Stimulated activated CD4-positive, alpha-beta T cell treated with anti-CD3 and anti-CD28 coated beads, TNF-alpha, amount 100 ng/mL, for 24 hours (primary cell): ENCODE measurements at places on chromosomes 2 and 18.

DNA sequence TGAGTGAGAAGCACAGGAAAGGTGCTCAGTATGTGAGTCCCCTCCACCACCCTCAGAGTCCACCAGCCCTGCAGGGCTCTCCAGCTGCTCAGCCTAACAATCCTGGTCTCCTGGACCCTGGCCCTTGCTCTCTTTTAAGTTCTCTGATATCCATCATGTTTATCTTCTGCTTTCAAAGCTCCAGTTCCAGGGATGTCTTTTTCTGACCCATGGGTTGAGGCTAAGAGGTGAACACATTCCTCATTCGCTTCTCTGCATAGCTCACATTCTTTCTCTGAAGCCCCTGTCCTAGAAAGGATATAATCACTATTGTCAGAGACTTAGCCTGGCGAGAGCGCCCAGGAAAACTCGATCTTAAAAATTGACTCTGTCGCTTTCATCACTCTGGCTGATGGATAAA, 86.4 kb downstream of the ARL4C start:
- DNase-seq = no peak

- peak; percentile 26 for DNase-seq
Observed at GRCh38 chr2:130920415-130921163, 83.9 kb downstream of the ARHGEF4 start.

DNA sequence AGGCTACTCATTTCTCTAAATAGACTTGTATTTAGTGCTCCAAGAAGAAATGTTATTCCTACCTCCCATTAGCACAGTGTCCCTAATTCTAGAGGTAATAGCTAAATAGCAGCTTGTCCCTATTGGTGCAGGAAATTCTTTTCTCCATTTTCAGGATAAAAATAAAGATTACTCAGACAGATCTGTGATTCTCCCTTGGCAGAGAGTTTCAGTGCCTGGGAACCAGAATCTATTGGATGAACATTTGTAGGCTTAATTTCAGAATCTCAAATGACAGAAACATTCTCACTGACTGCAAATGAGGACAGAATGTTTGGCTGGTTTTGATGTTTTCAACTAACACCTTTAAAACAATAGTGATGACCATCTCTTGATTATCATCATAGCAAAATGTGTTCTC, 33.3 kb upstream of the LGALSL start:
- no peak for DNase-seq

DNA sequence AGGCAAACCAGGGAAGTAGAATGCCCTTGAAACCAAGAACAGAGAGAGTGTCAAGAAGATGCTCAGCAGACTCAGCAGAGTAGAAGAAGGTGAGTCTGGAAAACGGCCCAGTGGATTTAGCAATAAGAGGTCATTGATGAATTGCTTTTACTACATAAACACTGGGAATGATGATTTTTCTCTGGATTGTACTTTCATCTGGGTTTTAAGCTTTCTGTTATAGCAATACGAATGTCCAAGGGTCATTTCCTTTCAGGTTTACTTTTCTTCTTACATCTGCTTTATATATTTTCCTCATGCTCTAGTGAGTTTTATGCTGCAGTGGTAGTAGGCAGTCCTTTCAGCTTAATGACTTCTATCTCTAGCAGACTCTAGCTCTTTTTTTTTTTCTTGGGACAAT, 16.9 kb downstream of the EML6 start:
- no peak for DNase-seq

- no peak for DNase-seq
Observed at GRCh38 chr2:149572102-149572953, 15.2 kb downstream of the MMADHC start.

- DNase-seq = no peak
Observed at GRCh38 chr18:72197591-72197990, 346.6 kb downstream of the CBLN2 start.

- DNase-seq = no peak
Observed at GRCh38 chr2:71897137-71897480, 250.6 kb downstream of the CYP26B1 start.

GRCh38 chr2:118464546-118465265, 376.4 kb downstream of the INSIG2 start:
- no peak for DNase-seq

DNA sequence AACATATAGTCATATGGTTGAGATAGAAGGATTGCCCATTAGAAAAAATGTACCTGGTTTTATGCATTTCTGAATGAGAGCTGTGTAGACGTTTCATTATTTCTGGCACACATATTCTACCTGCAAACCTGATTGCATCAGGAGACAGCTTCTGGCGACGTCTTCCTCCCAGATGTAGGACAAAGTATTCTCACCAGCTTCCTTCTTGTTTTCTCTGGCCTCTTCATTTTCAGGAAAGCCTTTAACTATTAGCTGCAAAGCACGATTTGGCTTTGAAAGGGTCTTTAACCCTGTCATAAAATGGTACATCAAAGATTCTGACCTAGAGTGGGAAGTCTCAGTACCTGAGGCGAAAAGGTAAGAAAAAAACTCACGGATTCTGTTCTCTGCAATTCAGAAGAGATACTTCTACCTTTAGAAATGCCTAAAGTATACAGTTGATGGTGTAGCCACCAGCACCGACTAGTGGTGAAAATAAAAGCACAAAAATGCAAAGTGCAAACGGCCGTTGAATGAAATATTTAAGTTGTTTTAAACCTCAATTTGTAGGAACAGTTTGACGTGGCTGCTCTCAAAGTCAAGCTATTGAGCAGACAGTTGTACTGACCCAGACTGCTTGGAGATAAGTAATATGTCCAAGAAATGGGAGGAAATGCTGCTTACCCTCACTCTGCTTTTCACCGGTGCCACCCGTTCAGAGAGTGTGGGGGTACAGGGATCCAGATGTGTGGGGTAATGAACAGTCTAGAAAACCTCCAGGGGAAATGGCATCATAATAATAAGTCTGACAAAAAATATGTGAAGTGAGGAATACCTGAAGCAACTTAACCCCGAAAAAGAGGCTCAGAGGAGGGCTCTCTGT, 20.2 kb downstream of the IL18RAP start:
- DNase-seq = peak; percentile 44

GRCh38 chr2:56316011-56316410, 132.2 kb downstream of the CCDC85A start:
- no peak for DNase-seq

GRCh38 chr2:174634130-174635014, 36.8 kb upstream of the WIPF1 start:
- DNase-seq = no peak

DNA sequence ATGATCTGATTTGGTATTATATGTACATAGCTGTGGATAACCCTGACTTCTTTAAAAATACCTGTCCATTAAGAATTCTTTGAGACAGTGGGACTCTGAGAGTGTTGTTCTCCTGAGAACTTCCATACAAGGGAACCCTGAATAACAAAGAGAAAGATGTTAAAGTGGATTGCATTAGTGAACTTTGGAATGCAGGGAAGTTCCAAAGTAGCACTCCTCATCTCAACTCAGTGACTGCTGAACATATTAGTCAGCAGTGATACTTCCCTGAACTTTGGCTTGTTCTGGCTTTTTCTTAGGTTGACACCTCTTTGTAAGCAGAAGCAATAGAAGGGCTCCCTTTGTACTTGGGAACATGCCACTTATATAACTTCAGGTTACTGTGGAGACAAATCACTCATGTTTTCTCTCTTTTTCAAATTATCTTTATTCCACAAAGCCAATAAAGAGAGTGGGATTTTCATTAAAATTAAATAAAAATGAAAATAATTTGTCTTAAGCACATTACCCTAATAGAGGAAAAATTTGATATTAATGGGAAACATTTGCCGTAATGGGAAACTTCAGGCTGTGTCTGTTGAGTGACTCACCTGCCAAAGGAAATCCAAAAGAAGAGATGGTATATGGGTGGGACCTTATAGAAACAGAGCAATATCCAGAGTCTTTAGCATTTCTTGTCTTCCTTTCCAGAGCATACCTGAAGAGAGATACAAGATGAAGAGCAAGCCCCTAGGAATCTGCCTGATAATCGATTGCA, 33.3 kb downstream of the CFLAR start:
- DNase-seq = no peak

- DNase-seq = no peak
Observed at GRCh38 chr2:171804456-171804855, 89.6 kb downstream of the SLC25A12 start.

GRCh38 chr18:574149-574860, 5.9 kb upstream of the CETN1 start:
- DNase-seq = no peak

DNA sequence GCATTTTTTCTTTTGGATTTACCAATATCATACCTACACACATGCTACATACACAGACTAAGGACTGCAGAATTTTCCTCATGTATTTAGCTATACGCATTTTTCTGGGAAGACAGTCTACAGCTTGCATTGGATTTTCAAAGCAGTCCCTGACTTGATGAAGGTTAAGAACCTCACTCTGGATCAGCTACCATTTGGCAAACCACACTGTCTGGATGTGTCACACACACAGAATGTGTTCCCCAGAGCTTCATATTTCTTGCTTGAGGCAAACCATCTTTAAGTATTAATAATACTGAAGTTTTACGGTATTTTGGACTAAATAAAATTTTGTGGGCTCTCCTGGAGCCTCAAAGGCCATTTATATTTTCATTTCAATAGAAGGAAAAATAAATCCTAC, 102.3 kb downstream of the TCF4 start:
- no peak for DNase-seq

DNA sequence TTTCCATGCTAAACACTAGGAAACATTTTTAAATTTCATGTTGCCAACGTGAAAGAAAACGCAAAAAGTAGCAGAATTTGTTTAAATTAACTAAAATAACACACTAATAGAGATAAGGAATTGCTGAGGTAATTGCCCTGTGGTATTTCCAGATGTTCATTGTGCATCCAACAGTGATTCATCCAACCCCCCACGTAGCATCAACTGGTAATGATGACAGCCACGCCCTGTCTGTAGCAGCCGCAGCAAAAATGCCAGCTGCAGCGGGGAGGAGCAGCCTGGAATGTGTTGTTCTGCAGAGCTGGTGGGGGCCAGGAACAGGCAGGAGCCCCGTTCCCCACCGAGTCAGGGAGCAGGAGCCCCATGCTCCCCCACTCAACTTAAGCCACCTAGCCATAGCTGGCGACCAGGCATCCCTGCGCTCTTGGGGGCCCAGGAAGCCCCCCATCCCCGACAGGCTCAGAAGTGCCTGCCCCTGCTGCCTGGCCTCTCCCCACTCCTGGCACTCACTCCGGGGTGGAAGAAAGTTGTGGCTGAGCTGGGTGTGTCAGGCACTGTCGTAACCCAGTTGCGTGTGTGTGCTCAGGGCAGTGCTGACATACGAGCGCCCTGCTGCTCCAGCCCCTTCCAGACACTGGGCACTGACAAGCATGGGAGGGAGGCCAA, 695.1 kb upstream of the ACVR2A start:
- DNase-seq = no peak

DNA sequence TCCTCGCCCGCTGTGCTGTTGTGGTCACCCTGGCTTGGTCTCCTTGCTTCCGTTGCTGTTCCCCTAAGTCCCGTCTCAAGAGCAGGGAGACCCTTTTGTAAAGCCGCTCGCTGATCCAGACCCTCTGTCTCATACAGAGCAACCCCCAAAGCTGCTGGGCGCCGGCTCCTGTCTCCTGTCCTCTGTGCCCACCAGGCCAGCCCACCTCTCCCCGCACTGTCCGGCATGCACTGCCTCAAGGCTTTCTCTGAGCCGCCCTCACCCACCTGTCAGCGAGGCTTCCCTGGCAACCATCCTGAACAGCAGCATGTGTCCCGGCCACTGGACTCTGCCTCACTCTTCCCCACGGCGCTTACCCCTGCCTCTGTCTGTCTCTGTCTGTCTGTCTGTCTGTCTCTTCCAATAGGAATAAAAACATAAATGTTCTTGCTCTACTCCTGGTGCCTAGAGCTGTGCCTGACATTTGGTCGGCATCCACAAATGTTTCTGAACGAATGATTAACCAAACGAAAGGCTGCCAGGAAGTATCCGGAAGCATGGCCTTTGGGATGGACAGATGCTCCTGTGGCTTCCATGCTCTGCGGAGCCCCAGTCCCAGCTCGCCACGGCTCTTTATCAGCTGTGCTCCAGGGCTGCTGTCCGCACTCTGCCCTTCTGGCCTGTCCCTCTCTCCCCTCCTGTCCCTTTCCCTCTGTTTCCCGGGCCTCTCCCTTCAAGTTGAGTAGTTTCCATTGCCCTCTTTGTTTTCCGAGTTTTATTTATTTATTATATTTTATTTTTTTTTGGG, 7.8 kb downstream of the COLEC11 start:
- no peak for DNase-seq

DNA sequence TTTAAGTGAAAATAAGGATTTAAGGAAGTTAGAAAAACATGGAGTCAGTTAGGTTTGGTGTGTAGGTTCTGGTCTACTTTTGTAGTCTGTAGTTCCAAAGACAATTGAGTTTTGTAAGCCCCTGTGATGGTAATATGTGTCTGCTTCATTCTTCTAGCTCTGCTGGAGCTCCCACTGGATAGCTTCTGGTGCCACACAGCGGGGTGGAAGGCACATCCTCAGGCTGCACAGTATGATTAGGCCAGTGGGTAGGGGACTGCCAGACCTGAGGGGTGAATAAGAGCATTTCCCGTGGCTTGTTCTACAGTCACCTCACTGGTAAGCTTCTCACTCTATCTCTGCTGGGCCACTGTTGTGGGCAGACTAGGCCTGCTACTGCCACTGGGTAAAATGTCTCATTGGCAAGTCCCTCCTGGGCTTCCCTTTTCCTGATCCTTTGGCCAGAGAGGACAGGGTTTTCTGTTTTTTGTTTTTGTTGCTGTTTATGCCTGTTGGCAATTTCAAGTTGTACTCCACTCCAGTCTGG, 44.5 kb downstream of the TMEM131 start:
- no peak for DNase-seq

- DNase-seq = no peak
Observed at GRCh38 chr2:23602116-23602515, 217.1 kb downstream of the KLHL29 start.

DNA sequence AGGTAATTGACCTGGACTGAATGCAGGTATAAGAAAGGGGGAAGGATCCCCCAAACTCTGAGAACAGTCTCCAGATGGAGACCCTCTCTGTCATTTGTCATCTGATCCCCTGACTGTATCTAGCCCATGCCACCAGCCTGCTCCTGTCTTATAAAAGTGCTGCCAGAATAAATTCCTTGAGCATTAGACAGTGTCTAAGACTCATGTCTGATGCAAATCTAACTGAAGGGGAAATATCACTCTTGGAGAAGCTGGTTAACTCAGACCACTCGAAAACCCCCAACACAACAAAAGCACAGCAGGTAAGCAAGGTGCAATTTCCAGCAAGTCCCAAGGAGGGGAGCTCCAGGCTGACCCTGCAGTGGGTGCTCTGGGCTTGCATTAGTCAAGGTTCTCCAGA, 40.9 kb upstream of the KDM3A start:
- no peak for DNase-seq

DNA sequence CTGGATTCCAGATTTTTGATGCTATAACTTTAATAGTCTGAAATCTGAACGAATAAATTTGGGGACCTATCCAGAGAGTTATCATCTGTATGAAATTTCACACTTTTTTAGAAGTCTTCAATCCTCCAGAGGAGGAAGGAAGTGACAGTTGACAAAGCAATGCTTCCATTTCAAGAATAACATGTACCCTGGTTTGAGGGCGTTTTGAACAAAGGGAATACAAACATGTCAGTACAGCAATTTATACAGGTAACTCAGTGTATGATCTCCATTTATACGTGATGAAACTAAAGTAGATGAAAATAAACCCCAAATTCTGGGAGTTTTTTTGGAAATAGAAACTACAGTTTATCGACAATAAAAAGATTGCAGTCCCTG, 42.2 kb downstream of the CIB4 start:
- DNase-seq = no peak
